Stimulated activated CD4-positive, alpha-beta T cell treated with anti-CD3 and anti-CD28 coated beads, Interleukin-2, amount 100 ng/mL, for 24 hours (primary cell): ENCODE measurements at places on chromosomes 11 and 22.

DNA sequence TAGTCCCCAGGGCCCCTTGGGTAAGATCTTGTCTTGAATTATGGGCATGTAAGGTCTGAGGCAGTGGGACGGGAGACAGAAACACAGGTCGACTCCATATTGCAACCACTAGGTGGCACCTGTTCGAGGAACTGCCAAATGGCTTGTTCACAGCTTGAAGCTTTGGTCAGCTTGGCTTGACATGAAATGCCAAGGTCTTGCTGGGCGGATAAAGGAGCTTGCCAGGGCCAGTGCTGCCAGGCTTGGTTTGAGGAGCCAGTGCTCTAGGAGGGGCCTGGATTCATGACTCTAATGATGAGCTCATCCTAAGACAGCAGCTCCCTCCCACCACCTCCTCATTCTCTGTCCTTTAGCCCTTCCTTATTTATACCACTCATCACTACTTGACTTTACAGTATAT is 11.9 kb upstream of the NRIP3 start:
- peak; percentile 58 for DNase-seq

DNA sequence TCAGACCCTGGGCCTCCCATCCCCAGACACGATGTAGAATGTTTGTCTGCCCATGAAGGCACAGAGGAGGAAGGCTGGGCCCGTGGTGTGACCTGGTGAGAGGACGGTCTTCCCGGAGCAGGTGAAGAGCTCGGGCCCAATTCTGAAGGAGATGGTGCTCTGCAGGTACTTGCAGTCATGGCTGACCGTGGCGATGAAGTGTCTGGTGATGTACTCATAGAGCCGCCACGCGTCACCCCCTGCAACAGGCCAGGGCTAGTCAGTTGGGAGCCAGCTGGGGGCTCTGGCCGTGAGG is 10.0 kb upstream of the PPM1F start:
- no peak for DNase-seq

- DNase-seq: peak; percentile 75
Measured at GRCh38 chr22:20981787-20982562, at the start of gene LZTR1. Gene LZTR1, plus strand, starts transcription at chr22:20982297. Its CDS starts 75 bp downstream, at chr22:20982372.

DNA sequence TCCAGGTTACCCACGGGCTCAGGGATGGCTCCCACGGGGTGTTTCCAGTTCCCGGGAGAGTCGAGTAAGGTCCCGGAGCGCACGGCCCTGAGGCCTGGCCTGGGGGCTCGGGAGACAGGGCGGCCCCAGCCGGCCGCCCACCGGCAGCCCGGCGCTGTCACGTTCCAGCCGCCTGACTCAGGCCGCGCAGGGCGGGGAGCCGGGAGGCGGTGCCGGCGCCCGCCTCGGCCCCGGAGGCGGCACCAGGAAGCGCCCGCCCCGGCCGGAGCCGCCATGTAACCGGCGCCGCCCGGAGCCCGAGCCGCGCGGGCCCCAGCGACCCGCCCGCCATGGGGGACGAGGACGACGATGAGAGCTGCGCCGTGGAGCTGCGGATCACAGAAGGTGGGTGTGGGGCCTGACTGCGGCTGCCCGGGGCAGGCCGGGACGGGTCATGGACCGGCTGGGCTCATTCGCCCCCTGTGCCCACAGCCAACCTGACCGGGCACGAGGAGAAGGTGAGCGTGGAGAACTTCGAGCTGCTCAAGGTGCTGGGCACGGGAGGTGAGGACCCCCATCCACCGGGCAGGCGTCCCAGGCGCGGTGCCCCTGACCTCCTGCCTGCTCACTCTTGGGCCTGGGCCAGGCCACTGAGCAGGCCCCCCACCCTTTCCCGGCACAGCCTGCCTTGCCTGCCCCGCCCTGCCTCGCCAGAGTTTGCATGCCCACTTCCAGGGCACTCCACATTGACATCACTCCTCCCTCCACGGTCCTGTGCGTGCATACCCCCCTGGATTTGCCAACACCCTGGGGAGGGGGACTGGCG is at the start of gene RPS6KA4:
Gene RPS6KA4 (plus strand): TSS at position 256 of the 805 bp plus-strand sequence. CDS start 74 bp downstream, at position 330.
- DNase-seq: peak; percentile 73

DNA sequence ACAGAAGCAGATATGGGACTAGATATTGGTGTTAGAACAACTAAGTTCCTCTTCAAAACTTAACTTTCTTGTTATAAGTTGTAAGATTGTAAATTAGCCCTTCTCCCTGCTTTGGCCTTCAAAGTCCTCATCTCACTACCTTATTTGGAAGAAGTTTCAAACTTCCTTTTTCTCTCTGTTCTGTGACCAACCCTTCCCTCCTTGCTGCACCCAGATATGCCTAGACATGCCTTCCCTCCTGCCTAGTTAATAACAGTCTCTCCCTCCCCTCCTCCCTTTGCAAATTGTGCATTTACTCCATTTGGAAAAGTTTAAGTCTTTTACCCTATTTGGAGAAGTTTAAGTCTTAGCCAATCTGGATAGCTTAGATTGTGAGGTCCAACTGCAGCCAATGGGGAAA is 4.9 kb downstream of the OR52K2 start:
- no peak for DNase-seq

GRCh38 chr22:44347080-44347479 is 34.3 kb upstream of the SHISAL1 start:
- no peak for DNase-seq
